Activated CD8-positive, alpha-beta memory T cell treated with anti-CD3 and anti-CD28 coated beads, Interleukin-2, amount 50 U/mL, for 48 hours (primary cell): ENCODE measurements at places on chromosomes 4 and X.

DNA sequence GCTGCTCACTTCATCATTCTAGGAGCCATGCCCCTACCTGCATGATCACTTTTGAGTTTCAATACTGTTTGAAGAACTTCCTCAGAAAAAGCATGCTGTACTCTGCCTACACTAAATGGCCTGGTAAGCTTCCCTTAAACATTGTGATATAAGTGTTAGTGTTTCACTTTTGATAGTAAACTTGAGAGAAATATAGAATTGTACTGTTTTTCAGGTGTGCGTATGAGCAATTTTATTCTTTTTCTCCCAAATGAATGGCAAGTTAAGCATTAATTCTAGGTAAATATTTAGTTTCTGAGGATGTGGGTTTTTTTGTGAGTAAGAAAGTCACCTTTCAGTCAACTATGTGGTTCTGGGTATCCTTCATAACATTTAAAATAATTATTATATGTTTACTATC, 484.5 kb downstream of the IL15 start:
- DNase-seq = no peak

- DNase-seq = no peak
Observed at GRCh38 chrX:19487520-19488200, 27.6 kb downstream of the MAP3K15 start.

- no peak for DNase-seq
Observed at GRCh38 chr4:149279331-149279730, 536.3 kb downstream of the IQCM start.

DNA sequence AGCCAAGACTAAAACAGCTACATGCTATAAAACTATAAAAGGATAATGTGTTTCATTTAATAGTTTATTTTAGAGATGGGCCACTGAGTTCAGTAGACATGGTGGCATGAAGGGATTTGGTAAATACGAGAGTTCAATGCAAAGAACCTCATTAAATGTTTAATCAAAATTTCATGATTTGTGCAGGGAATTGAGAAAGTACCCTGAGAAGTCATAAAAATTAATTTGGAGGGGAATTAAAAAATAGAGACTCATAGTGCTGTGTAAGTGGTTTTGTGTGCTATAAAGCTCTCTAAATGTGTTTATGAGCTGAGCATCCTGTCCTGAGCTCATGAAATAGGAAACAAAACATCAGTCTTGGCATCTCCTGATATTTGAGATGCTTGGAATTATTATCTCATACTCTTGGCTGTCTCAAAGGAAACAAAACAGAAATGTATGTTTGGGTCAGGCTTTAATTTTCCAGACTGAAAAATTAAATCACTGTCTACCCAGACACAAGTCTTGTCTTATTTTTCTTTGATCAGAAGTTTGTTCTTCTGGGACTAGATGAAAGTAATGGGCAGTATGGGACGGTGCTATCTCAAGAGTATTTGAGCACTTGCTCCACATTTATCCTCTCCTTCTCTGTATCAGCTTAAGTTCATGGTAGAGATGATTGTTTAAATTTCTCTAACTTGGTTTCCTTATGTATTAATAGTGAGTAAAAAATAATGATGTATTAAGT, 38.0 kb upstream of the EMCN start:
- DNase-seq = no peak

DNA sequence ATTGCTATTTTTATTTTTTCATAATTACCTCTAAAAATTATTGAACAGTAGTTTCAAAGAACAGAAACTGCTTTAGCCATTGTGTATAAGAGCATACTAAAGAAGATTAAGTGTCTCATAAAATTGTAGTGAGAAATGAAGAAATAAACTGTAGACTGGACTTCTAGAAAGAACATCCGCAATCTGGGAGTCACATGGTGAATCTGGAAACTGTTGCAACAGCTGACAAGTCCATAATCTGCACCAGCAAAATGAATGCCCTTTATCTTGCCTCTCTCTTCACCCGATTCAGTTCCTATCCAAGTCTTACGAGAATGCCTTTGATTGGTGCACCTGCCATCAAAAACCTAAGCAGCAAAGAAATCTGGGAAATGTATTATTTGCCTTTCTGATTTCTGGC, 312.9 kb downstream of the NAF1 start:
- no peak for DNase-seq

GRCh38 chrX:135330706-135331105, 21.4 kb downstream of the ETDC start:
- DNase-seq = no peak

GRCh38 chr4:130077275-130077674, 981.3 kb downstream of the C4orf33 start:
- DNase-seq = no peak

GRCh38 chr4:165394275-165394674, 15.5 kb downstream of the CPE start:
- DNase-seq = no peak

- no peak for DNase-seq
Observed at GRCh38 chrX:153967536-153968224, 3.9 kb downstream of the HCFC1 start.

DNA sequence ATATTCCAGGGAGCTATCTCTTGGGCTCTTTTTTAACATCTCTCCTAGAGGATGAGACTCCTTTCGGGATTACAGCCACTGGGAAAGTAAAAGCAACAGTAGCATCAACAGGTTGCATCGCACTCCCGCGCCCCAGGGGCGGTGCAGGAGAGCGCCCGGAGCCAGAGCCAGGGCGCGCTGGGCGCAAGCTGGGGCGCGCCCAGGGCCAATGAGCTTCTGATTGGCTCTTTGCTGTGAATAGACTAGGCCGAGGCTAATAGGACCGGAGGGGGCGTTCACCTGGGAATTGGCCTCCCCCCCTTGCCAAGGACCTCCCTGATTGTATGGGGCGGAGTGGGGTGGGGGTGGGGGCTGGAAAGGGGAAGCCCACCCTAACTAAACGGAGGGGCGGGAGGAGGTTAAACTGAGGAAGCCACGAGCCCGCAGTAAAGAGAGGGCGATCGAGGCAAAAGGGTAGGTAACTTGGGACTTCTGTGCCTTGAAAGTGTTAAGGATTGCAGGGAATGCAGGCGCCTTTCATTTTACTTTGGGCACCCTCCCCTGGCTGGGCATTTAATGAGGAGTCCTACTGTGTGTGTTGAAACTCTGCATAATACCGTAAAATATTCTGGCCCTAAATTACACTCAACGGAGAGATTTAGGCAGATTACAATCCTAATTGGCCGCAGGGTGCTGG, 1.1 kb upstream of the ATOH1 start:
- DNase-seq = no peak

GRCh38 chr4:137363496-137363895, 168.8 kb downstream of the PCDH18 start:
- no peak for DNase-seq

DNA sequence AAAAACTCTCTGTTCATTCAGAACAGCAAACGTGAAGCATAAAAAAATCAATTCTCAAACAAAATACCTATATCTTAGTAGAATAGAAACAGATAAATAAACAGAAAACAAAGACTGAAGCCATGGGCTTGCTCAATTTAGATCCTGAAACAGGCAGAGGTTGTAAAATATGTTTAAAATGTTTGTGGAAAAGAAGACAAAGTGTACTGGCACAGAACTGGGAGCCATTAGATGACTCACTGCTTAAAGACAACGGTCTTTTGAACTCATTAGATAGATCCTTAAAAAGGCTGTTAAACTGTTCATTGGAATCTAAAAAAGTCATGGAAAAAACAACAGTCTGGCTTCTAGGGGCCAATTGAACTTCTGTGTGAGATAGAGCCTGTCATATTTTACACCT, 247.0 kb upstream of the NDST4 start:
- no peak for DNase-seq

DNA sequence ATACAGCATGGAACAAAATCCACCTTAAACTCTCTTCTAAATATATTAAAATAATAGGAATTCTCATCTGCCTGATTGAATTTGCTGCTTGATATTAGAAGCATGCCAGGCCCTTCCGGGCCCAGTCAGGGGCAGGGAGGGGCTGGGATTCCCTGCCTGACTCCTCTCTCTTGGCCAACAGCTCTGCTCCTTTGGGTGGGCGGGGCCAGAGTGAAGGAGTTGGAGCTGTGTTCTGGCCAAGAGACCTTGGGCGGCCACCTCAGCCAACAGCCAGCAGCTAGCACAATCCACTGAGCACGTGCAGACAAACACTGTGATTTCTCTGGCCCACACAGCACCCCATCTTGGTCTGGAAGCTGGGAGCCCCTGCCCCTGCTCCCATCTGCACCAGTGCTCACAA, 140.3 kb downstream of the PJA1 start:
- DNase-seq = no peak

DNA sequence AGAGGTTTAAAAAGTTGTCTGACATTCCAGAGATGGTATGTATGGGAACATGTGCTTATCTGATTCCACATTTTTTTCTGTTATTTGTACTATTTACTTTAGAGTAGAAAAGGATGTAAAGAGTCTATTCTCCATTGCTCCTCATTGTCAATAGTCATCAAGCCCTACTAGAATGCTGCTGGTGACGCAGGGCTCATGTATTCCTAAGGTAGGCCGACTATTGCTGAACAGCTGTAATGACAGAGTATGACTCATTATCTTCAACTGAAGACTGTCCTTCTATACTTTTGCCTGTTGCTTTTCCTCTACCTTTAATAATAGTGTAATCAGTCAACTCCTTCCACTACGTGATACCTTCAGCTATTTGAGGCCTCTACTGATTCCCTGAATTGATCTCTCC, 509.1 kb upstream of the NR3C2 start:
- DNase-seq = no peak

DNA sequence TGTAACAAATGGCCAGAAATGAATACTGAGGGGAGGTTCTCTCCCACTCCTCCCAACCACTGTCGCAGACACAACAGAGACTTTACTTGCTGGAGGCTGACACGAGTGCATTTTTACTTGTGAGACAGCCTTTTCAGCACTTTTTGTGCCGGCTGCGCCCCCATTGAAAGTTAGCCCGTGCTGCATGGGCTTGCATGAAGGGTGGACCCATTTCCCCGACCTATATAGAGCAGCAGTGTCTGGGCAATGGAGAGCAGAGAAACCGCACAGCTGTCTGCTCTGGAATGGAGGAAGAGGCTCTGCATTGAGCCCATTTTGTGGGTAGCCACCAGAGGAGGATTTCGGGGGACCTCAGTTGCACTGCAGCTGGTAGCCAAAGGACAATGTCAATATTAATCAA, 208.8 kb downstream of the UGT8 start:
- no peak for DNase-seq

DNA sequence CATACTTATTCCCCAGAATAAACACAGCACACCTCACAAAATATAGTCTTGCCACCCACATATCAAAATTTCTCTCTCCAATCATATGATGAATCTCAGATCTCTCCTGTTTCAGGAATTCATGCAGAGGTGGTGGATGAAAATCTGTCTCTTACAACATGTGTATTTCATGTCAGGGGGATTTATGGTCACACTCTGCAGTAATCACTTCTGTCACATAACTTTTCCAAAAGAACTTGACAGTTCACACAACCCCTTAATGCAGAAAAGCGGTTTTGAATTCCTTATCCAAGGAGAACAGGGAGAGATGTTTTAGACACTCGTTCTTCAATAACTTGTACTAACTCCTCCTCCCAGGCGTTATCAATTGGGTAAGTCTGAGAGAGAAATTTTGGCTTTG, 180.5 kb upstream of the ETNPPL start:
- no peak for DNase-seq

GRCh38 chr4:70533211-70533610, 14.8 kb downstream of the AMTN start:
- no peak for DNase-seq

- DNase-seq = no peak
Observed at GRCh38 chr4:184979461-184980124, 38.7 kb upstream of the HELT start.

GRCh38 chr4:87853108-87853507, 20.3 kb downstream of the MEPE start:
- no peak for DNase-seq

DNA sequence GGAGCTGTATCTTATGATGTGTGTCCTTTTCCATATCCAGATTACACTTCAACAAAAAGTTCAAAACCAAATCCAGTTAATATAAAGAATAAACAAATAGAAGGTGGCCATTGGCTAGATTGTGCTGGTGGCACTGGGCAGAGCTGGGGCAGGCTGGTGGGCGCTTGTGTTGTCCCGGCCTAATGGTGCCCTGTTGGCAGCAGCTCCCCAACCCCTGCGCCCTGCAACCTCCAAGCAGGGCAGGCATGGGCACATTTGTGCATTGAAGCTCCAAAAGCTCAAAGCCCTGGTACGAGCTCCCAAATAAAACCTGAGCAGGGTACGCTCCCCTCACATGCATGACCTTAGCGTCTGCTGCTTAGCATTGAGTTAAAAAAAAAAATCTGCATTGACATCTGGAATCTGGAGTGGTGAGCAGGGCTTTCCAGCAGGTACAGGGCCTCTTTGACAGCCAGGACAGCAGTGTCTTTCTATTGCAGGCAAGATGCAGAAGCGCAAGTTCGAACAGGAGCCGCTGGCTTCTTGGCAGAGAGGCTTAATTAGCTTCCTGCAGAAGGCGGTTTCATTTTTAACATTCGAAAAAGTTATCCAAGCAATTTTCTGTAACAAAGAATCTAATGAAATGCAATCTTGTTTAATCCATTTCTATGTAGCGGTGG, 25.9 kb upstream of the NYX start:
- no peak for DNase-seq

- no peak for DNase-seq
Observed at GRCh38 chrX:148576396-148576795, 76.0 kb downstream of the AFF2 start.

DNA sequence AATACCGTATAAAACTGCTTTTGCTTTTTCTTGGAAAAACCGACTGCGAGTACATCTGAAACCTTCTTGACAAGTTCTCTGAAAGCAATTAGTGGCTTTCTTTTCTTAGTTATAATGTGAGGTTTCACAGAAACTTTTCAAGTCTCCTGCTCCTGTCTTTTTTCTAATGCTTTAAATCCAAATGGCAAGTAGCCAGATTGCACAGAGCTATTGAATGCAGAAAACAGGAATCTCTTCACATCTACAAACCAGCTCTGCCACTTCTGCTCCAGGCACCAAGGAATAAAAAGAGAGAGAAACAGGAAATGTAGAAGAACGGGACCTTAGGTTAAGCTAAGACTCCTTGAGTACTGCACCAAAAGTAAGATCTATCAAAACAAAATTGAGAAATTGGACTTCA, 267.3 kb upstream of the TET2 start:
- DNase-seq = no peak

GRCh38 chr4:105963461-105964400, 68.5 kb downstream of the NPNT start:
- DNase-seq = no peak

DNA sequence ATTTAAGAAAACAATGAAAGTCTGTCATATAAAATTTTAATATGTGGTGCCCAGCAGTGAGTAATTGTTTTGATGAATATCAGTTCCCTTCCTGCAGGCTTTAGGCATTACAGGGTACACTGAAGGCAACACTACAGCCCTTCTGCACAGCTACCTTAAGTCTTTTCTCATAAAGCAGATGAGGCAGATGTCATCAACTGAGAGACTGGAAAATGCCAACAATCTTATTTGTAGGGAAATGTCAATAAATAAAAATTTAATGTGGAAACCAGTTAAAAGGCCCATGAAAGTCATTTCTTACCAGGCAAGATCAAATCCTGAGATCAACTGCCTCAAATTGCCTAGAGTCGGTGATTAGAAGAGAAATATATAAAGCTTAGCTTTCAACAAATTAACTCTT, 193.4 kb upstream of the NWD2 start:
- no peak for DNase-seq

- DNase-seq = no peak
Observed at GRCh38 chr4:169293343-169294176, 22.8 kb upstream of the SH3RF1 start.
